ENCODE measurements at places on chromosomes 2 and 18.
A peak's percentile ranks its signal among the peaks of the same experiment; 100 is the strongest.

- no peak for DNase-seq
These were observed 8.6 kb upstream of the NCK2 start for GRCh38 chr2:105736145-105736544.

DNA sequence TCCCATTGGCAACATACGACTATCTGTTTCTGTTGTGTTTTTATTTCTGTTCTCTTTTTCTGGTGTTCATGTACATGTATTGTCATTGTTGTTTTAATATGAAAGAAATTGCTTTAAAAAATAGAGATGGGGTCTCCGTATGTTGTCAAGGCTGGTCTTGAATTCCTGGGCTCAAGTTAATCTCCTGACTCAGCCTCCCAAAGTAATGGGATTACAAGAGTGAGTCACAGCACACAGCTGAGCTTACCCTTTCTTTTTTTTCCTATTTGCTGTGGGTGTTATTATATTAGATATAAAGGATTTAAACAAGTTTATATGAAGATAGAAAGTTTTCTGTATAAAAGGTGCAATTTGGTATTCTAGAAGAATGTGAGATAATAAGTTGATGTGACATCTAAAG lies 554.6 kb downstream of the DSC3 start:
- DNase-seq = no peak

DNA sequence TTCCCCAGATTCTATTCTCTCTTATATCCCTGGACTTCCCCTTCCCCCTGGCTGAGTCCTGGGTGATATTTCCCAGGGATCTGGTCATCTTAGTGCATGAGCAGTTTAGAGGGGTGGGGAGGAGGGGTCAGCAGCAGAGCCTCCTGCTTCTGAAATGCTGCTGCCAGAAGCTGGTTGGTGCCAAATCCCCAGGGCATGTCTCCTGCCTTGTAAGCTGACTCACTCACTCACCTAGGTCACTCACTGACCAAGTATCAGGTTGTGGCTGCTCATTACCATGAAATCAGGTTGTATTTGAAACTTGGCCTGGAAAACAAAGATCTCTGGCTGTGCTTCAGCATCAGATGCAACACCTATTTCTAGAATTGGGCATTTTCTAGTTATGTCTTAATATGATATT lies 14.3 kb downstream of the GPR39 start:
- no peak for DNase-seq

DNA sequence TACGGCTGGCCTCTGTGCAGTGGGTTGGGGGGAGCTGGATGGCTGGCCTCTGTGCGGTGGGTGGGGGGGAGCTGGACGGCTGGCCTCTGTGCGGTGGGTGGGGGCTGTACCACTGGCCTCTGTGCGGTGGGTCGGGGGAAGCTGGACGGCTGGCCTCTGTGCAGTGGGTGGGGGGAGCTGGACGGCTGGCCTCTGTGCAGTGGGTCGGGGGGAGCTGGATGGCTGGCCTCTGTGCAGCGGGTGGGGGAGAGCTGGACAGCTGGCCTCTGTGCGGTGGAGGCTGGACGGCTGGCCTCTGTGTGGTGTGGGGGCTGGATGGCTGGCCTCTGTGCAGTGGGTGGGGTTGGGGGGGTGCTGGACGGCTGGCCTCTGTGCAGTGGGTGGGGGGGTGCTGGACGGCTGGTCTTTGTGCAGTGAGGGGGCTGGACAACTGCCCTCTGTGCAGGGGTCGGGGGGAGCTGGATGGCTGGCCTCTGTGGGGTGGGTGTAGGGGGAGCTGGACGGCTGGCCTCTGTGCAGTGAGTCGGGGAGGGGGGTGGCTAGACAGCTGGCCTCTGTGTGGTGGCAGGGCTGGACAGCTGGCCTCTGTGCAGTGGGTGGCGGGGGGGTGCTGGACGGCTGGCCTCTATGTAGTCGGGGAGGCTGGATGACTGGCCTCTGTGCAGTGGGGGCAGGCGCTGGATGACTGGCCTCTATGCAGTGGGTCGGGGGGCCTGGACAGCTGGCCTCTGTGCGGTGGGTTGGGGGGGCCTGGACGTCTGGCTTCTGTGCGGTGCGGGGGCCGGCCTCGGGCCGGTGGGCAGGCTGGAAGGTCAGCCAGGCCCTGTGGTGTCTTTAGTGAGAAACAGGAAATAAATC lies 31.9 kb downstream of the NFATC1 start:
- no peak for DNase-seq

GRCh38 chr2:120546048-120546864 lies 189.4 kb upstream of the GLI2 start:
- DNase-seq = no peak

- DNase-seq = no peak
These were observed 107.6 kb upstream of the NOSTRIN start for GRCh38 chr2:168694866-168695265.

DNA sequence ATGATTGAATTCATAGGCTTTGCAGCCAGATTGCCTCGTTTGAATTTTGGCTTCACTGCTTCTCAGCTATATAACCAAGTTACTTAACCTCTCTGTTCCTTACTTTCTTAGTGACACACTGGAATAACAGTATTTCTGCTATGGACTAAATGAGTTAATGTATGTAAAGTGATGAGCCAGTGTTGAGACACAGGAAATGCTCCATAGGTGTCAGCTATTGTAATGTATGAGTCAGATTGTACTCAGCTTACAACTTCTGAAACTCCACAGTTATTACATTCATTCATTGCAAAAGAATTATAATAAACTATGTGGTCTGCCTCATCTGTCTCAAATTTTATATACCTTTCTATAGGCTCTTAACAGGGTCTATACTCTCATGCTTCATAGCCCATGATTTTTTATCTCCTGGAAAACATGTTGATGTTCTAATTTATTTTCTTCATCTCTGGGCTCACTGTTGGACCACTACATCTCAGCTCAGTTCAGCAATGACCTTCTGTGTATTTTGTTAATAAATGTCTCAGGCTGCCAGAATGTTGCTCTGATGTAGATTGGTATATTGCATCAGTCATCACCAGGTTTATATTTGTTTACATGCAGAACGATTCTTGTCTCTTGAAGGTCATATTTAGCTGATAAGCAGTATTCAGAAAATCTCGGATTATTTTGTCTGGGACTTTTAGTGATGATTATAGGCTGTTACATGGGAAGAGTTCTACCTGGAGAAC lies 76.2 kb downstream of the MAP3K20 start:
- DNase-seq = no peak

GRCh38 chr18:58290116-58290695 lies 246.2 kb downstream of the NEDD4L start:
- no peak for DNase-seq

- no peak for DNase-seq
These were observed 90.2 kb upstream of the SCG2 start for GRCh38 chr2:223692191-223692947.

DNA sequence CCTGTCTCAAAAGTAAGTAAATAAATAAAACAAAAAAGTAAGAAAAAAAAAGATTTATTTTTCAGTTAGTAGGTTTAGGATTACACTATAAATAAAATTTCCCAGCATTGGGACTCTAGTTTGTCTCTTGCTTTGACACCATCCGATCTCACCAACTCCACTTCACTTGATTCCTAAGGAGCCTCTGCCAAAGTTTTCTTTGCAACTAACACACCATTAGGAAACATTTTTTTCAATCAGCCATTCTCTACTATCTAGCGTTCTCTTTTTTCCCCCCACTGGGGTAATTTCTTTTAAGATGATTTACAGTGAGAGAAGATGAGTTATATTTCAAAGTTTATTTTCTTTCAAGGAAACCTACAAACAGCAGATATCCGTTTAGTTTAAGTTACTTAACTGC lies 10.6 kb upstream of the NEMP2 start:
- DNase-seq = no peak

DNA sequence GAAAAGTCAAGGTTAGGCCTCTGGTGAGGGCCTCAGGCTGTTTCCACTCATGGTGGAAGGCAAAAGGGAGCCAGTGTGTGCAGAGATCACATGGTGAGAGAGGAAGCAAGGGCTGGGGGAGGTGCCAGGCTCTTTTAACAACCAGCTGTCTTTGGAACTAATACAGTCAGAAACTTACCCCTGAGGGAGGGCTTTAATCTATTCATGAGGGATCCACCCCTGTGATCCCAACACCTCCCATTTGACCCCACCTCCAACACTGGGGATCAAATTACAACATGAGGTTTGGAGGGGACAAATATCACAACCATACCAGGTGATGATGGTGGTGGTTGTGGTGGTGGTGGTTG lies 10.9 kb downstream of the POLI start:
- no peak for DNase-seq

- DNase-seq = no peak
These were observed 118.1 kb upstream of the MSH6 start for GRCh38 chr2:47664817-47665216.

- DNase-seq = no peak
These were observed 12.7 kb upstream of the KCNJ13 start for GRCh38 chr2:232789082-232789481.

- DNase-seq = no peak
These were observed 83.5 kb upstream of the STPG4 start for GRCh38 chr2:47238638-47239037.

GRCh38 chr2:236073867-236074655 lies 94.1 kb downstream of the GBX2 start:
- no peak for DNase-seq

DNA sequence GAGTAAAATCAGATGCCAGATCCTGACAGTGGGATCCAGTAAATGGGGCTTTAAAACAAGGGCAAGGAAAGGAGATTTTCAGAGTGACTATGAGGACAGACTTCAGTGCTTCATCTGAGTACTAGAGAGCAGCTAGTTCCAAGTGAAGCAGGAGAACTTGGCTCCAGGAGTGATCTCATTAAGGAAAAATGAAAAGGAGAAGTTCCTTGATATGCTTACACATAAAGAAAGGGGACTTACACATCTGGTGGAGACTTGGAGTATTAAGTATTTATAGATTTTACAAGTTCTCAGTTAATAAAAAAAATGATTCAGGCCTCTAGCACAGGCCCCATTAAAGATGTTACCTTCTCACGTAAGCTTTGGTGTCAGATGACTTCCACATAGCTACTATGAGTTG lies 105.8 kb downstream of the ICOS start:
- DNase-seq = no peak

DNA sequence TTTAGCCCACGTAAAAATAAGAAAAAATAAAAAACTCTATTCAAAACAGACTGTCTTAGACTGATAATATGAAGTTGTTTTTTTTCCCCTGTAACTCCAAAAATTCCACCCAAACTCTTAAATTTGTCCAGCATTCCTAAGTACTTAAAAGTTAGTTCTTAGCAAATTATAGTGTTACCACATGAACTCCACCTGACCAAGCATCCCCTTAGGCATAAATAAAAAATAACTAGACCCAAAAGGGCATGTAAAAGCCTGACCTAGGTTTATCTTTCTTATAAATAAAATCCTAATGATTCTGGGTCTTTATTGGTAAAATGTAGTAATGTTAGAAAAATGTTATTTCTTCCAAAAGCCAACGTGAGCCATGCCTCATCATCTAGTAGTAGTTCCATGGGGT lies 54.3 kb downstream of the TTC21B start:
- DNase-seq = no peak

- peak; percentile 67 for DNase-seq
These were observed 3.3 kb upstream of the GPBAR1 start for GRCh38 chr2:218257390-218257981.

GRCh38 chr2:38192976-38193375 lies 117.0 kb upstream of the CYP1B1 start:
- DNase-seq = no peak

- no peak for DNase-seq
These were observed 181.2 kb downstream of the NR4A2 start for GRCh38 chr2:156151351-156151750.

DNA sequence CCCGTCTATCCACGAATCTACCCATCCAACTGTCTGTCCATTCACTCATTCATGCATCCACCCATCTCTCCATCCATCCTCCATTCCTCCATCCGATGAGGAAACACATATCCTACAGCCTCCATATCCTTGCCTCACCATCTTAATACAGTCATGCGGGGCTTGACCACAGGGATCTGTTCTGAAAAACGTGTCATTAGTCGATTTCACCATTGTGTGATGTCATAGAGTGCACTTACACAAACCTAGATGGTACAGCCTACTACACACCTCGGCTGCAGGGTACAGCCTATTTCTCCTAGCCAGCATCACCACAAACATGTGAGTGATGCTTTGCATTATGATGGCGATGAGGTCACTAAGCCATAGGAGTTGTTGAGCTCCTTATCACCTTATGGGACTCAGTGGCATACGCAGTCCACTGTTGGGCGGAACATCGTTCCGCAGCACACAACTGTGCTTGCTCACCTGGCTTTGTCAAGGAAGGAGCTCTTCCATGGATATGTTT lies 1.9 kb upstream of the NT5DC4 start:
- no peak for DNase-seq

GRCh38 chr18:51857989-51858388 lies 482.0 kb upstream of the DCC start:
- no peak for DNase-seq

DNA sequence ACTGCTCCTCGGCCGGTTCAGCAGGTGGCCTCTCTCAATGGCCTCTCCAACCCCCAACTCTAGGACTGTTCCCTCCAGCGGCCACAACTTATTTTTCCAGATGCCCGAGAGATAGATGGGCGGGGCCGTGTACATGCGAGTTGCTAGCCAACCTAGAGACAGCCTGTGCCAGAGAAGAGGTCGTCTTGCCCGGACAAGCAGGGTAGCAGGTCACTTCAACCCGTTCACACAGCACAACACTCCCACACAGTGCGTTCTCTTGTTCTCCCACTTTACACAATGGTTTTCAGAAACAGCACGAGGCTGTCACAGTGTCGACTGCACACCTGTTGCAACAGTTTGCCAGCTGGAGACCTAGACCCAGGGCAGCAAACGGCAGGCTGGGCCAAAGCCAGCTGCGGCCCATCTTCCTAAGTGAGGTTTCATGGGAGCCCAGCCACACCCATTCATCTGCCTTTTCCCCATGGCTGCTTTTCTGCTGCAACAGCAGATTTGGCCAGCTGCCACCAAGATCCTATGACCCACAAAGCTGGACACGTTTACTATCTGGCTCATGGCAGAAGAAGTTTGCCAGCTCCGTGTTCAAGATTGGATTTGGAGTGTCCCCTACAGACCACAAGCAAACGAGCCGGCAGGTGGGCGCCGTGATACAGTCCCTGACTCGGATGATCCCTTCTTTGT lies 7.3 kb upstream of the PRLH start:
- no peak for DNase-seq

DNA sequence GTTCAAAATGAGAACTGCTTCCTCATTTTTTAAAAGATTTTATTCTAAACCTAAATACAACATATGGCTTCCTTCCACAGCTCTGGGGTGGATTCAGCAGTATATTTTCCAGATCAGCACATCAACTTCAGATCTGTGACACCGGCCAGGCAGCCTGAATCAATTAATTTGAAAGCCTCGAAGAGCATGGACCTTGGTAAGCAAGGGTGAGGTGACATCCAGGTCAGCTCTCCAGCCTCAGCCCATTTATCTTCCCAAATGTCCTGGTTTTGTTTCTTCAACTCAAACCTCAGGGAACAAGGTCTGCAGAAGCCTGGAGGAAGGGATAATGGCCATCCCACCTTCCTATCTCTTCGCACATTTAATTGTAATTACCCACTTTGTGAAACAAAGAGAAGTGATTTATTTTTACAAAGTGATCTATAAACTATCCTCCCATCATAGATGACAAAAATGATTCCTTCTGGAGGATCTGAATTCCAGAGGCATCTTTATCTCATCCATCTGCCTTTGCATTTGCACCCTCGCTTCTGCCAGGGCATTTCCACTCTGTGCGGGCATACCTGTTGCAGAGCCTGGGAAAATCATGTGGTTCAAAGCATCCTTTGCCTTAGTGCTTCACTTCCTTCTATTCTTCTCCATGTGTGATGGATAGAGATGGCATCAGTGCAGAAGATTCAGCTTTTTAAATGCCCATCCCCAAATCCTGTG lies 489.0 kb upstream of the NRP2 start:
- no peak for DNase-seq
